ENCODE measurements at places on chromosomes 6 and 20.

DNA sequence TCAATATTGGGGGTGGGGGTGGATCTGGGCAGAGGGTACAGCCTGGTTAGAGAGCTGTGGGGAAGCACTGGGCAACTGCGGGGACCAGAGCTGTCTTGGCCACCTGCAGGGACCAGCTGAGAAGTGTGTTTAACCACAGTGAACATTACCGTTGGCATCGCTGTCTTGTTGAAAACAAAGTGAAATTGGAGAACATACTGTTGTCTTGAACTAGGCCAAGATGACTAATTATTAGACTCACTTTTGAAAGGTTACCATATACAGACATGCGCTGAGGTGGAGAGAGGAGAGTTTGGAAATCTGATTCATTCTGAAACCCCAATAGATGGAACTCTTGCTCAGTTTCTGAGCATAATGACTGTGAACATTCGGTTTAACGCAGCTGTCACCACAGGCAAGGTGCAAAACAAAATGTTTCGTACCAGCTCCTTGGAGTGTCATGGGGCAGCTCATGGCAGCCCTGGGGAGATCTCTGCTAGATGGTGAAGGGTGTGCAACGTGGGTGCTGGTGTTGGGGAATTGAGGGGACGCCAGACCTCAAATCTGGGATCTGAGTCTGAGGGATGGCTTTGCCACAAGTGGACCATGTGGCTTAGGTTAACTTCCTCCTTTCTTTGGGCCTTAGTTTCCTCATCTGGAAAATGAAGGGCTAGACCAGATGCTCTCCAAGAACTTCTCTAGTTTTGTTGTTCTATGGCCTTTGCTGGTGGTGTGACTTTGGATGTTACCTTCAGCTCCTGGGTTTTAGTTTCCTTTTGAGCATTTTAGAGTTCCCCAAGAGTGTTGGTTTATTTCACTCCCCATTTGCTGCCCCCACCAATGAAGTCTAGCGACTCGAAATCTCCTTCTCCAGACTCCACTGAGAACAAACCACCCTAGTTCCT, 24.6 kb upstream of the GTSF1L start:
- DNase-seq: peak; percentile 82

DNA sequence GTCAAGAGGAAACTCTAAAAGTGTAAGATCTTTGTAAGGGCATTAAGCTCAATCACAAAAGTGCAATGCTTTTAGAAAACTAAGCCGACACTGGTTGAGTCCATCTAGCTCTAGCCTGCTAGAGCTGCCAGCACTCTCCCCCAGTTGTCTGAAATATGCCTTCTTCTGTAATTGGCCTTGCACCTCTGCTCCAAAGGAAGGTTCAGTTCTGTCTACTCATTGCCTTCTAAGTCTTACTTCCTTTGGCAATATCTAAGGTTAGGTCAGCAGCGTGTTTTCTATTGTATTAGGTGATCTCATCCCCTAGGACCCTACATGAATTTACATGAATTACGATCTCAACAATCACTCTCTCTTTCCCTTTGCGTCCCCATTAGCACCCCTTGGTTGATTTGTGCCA, 378.6 kb downstream of the CBLN4 start:
- no peak for DNase-seq

DNA sequence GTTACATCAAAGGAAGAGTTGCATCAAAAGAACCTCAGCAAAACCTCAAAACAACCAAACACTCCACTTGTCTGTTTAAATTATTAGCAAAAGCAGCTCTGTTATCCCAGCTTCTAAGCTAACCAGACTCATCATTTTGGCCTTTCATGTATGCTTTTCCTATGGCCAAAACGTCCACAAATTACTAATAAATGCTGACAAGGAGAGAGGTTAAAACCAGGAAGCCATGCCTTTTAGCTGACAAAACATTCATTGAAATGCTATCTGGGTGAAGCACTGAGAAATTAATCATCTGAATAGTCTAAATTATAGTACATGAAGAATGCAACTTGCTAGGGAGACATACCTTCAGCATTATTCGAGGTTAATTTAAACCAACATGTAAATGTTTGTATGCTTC, 80.6 kb downstream of the LAMA2 start:
- DNase-seq: no peak

GRCh38 chr6:56335726-56336125, 88.3 kb upstream of the COL21A1 start:
- peak; percentile 70 for DNase-seq

- no peak for DNase-seq
Observed at GRCh38 chr20:57071954-57072583, 194.4 kb downstream of the BMP7 start.

- no peak for DNase-seq
Observed at GRCh38 chr6:5962794-5963193, 43.9 kb downstream of the NRN1 start.

DNA sequence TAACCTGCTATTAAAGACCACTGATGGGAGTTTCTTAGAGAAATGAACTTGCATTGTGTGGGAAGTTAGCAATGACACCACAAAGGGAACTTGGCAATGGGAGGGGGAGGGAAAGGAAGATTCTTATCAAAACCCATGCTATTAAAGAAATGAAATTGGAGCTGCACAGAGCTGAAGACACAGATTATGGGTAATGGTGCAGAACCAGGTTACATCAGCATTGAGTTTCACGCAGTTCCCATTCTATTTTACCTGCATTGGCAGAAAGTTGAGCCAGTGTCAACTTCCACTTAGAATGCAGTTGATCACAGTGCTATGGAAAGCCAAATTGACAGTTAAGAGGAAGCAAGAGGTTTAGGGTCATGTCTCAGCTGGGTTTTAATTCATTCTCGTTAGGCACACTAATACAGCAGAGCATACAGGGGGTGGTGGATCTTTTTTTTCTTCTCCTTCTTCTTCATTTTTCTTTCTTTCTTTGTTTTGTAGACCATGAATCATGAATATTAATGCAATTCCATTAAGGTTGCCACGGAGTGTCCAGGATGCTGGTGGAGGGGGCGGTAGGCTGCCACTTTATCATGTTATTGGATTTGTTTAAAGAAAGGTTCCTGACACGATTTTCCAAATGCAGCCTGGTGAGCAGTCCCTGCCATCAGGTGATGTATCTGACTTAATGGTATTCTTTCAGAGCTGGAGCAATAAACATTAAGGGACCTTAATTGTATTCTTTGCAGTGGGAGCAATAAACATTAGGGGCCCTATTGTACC, 1092.0 kb upstream of the MAP3K7 start:
- no peak for DNase-seq

- no peak for DNase-seq
Observed at GRCh38 chr6:103367212-103367611, 1492.5 kb downstream of the HACE1 start.

- DNase-seq: no peak
Observed at GRCh38 chr6:13005994-13006393, 289.4 kb downstream of the PHACTR1 start.

DNA sequence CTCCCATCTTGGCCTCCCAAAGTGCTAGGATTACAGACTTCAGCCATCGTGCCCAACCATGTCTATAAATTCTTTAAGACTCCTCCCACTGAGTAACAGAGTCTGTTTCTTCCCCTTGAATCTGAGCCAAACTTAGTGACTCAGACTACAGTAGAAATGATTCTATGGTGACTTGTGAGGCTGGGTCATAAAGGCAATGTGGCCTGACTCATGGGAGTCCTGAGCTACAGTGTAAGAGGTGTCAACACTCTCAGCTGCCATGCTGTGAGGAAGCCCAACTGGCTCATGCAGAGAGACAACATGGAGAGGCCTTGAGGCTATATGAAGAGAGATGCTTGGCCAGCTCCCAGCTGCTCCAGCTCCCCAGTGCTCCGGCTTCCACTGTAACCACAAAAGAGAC, 5.2 kb upstream of the NRSN2 start:
- peak; percentile 85 for DNase-seq

- no peak for DNase-seq
Observed at GRCh38 chr20:11375966-11376365, 541.7 kb upstream of the BTBD3 start.

- DNase-seq: no peak
Observed at GRCh38 chr6:50143011-50143719, 93.4 kb upstream of the DEFB112 start.

GRCh38 chr20:31661625-31662371, 24.1 kb downstream of the COX4I2 start:
- DNase-seq: peak; percentile 89

DNA sequence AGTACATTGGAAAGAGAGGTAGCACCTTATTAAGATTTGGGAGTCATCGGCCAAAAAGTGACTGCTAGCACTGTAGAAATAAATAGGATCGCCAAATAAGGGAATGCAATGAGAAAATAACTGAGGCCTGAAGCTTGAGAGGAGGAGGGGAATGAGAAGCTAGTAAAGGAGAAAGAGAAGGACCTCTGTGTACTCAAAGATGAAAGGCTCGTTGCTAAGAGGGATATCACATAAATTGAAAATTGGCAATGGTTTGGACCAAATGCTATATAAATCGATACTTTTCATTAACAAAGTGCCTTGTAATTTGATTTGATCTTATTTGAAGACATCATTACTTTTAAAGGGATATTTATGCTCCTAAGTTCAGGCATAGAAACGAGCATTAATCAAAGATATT, 796.3 kb downstream of the QKI start:
- no peak for DNase-seq

DNA sequence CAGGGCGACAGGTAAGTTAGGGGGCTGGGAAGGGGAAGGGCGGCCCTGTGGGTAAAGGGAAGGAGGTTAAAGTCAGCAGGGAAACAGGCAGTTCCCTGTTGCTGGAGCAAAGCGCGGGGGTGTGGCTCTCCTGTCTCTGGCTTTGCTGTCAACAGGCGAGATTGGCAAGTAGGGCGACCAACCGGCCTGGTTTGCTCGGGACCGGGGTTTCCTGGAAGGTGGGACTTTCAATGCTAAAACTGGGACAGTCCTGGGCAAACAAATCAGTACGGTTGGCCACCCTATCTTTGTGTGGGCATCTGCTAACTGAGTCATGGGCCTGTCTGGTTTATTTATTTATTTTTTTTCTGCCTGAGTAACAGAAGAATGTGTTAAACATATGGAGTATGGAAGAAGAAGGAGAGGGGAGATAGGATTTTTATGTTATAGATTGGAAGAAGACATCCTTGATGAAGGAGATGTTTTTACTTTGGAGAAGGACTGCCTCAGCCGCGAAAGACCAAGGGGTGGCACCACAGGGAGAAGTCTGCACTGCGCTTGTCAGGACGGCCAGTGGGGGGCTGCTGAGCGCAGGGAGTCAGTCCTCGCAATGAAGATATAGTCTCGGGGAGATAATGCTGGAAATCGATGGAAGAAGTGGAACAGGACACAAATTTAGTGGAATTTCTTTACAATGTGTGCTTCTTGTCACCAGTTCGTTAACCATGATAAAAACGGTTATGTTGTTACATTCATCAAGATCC, 43.4 kb upstream of the ESR1 start:
- DNase-seq: peak; percentile 96

- DNase-seq: no peak
Observed at GRCh38 chr6:10463491-10464481, 48.9 kb upstream of the TFAP2A start.

GRCh38 chr6:84785671-84786070, 21.3 kb upstream of the TBX18 start:
- no peak for DNase-seq

DNA sequence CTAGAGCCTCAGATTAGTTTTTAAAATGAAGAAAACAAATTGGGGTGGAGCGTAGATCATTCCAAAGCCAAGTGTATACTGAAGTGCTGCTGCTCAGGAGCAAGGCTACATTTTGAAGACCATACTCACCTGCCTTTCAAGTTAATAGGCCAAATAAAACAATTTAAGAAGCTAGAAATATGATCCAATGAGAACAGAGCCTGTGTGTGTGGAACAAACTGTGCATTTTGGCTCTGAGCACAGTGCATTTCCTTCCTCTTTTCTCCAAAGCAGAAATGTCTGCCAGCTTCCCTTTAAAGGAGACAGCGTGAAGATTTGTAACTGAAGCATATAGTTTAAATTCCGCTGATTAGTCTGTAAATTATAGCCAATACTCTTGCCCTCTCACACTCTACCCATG, 3.2 kb upstream of the IFNGR1 start:
- DNase-seq: no peak

- no peak for DNase-seq
Observed at GRCh38 chr20:50224531-50225255, 34.1 kb downstream of the CEBPB start.

DNA sequence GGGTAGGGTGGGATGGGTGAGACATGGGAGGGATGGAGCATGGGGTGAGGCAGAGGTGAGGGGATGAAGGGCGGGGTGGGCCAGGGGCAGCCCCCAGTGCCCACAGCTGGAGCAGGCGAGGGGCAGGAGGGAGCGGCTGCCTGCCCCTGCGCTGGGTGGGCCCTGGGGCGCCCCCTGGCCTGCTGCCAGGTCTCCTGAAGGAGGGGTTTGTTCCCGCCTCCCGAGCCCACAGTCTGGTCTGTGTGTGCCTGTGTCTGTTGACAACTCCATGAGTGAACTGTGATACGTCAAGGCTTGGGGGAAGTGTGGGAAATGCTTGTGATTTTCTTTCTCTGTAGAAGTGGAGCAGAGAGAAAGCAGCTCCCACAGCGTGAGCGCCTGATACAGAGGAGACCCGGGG, 10.9 kb upstream of the MRGBP start:
- DNase-seq: no peak

DNA sequence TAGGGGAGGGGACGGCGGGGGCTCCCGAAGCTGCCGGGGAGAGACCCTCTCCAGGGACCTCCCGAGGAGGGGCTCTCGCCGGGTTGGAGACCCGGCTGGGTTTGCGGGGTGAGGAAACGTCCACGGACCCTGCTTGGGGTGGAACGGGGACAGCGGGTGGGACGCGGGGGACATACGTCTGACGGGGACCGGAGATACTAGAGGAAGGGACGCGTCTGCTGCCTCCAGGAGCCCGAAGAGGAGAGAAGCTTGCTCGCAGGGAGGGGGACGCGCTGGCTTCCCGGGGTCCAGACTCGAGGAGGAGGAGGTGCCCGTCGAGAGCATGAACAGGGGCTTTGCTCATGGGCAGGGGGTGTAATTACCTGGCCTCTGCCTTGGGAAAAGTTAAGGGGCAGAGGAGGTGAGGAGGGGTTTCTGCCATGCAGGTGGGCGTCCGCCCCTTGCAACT, 593 bp downstream of the DNMT3B start:
- no peak for DNase-seq

DNA sequence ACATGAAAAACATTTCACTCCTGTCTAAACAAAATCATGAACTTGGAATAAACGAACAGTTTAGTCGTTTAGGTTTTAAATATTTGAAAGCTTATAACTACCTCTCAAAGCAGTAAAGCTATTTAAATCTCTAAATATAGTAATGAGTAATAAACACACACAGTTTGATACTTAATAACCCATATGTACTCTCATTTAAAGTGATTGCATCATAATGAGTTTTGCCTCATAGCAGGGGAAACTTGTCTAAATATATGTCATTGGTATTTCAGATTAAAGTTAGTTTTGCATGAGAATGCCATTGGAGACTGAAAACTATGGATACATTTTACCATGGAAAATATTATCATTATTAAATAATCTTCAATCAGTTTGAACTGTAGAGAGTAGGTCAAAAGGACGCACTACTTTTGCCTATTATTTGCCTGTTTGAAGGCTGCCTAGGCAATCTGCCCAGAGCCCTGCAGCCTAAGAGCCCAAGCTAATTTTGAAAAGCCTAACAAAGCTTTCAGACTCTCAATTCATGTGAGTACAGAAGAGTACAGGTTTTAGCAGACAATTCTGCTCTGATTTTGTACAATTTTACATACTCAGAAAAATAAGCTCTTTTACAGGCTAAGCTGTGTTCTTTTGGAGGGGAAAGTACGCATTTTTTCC, 632.8 kb downstream of the HACE1 start:
- no peak for DNase-seq
